ENCODE measurements at places on chromosomes 4 and X.

GRCh38 chr4:40379248-40379647 lies 44.1 kb downstream of the CHRNA9 start:
- DNase-seq = no peak

DNA sequence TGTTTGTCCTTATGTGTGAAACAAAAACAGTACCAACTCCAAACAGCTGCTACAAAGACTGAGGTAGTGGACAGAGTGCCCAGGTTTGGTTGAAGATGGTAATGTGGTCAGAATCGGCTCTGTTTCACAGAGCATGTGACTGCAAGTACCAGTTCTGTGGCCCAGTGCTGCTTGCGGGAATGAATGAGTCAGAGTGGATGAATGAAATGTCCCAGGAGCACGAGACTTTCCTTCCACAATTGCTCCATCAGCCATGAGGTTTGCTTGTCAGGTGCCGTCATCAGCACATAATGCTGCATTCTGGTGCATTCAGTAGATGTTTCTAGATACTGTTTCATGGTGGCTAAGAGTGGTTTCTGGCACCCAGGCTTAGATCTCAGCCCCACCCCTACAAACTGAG lies 84.2 kb downstream of the GPR143 start:
- no peak for DNase-seq

- no peak for DNase-seq
Observed at GRCh38 chr4:63580796-63581475, 828.3 kb downstream of the TECRL start.

DNA sequence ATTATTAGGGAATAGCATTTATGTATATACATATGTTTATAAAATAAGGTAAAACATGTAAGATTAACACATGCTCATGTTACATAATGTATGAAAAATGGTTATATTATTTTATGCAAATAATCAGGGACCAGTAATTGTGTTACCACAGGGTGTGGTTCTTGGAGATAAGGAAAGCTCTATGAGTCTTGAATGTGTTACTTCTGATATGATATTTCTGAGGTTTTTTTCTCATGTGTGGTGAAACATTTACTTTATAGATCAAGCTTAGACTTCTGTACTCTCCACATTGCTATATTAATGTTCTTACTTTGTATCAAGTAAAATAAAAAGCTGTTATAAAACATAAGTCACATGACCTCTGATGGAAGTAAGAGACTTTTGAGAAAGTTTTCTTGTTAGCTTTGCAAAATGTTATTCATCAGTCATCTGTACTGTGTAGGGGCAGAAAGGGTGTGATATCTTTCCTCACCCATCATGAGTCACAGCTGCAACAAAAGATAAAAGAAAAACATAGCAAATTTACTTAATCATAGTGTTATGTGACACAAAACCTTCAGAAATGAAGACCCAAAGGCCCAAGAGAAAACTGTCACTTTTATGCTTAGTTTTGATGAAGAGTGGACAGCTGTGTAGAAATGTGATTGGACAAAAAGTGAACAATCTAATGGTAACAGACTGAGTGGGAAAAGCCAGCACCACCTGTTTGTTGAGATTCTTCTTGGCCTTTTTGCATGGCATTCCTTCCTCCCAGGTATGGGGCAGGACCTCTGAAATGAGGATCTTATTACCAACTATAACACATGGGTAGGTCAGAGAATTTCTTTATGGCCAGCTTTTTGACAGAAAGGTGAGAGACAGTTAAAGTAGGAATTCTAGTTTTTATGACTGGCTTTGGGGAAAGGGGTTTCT lies 632.3 kb downstream of the PDHA2 start:
- no peak for DNase-seq

GRCh38 chr4:150411520-150411919 lies 170.4 kb upstream of the MAB21L2 start:
- no peak for DNase-seq

GRCh38 chrX:119009071-119009470 lies 34.7 kb downstream of the LONRF3 start:
- no peak for DNase-seq

DNA sequence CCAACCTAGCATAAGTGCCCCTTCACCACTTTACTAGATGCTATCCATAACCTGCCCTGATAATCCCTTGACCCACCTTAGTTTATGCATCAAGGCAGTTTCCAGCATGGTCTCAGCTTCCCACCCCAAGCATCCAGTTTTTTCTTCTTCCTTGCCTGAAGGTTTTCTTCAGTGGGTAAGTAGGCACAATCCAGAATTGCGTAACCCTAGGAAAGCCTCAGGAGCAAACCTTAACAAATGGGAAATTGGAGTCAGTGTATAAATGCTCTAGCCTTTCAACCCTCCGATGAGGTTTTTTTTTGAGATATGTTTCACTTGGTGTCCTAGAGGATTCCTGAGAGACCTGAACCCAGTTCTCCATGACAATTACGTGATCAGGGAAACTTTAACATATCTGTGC lies 614.0 kb upstream of the BOD1L1 start:
- no peak for DNase-seq

- no peak for DNase-seq
Observed at GRCh38 chr4:159220353-159220752, 117.5 kb downstream of the RAPGEF2 start.

DNA sequence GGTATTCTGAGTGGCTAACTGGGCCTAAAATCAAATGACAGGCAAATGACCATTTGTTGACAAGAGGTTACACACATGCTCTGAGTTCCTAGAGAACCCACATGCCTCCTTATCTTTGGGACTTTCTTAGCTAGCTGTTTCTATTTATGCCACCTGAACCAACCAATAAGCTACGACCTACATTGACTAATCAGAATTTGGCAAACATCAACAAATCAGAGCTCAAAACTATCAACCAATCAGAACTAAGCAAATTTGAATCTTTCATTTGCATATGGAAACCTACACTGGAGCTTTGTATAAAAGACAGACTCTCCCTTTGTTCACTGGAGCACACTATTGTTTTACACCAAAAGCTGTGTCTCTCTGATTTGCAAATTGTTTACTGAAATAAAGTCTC lies 192.0 kb downstream of the CXXC4 start:
- no peak for DNase-seq

GRCh38 chr4:20026456-20026855 lies 225.2 kb upstream of the SLIT2 start:
- no peak for DNase-seq

DNA sequence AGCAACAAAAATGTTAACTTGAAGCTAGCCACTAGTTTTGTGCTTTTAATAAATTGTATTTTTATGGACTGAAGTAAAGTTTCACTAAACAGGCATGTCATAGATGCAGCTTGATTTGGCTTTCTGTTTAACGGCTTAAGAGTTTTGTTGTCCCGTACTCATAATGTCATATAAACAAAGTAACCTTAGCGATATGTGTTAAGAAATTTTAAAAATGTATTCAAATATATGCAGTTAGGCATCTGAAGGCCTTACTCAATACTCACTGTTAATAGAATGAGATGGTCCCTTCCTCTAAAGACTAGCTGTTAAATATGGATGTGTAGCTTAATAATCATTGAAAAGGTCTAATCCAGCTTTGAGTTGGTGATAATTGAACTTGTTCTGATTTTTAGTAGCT lies 1.0 kb upstream of the SCLT1 start:
- DNase-seq = no peak

DNA sequence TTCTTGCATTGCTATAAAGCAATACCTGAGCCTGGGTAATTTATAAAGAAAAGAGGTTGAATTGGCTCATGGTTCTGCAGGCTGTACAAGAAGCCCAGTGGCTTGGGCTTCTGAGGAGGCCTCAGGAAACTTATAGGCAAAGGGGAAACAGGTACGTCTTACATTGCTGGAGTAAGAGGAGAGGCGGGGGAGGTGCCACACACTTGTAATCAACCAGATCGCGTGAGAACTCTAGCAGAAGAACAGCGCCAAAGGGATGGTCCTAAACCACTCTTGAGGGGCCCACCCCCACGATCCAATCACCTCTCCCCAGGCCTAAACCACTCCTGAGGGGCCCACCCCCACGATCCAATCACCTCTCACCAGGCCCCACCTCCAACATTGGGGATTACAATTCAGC lies 50.6 kb upstream of the SHOX start:
- no peak for DNase-seq

DNA sequence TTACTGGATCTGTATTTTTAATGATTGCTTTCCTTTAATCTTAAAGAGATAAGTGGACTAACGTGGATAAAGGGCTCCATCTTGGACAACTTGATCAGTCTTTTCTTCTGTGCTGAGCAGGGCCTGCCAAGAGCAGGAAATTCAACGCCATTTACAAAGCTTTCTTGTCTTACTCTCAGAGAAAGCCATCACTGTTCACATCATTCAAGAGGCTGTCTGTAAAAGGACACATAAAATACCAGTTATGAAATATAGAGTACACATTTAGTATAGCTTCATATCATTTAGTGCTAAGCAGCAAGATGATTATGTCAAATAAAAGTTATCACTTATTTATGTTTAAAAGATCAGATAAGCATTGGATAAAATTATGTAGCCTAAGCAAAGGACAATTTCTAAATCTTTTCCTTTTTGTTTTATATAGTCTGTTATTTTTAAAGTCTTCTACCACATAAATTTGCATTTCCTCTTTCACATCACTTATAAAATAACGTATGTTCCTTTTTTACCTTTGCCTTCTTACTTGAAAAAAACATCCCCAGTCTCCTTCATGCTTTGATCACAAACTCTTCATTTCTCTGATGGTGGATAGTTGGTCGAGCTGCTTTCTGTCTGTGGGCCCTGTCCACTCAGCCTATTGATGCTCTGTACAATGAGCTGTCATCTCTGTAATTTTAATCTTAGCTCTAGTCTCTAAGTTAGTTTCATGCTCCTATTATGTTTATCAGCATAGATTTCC lies 2.1 kb upstream of the CCNG2 start:
- no peak for DNase-seq

DNA sequence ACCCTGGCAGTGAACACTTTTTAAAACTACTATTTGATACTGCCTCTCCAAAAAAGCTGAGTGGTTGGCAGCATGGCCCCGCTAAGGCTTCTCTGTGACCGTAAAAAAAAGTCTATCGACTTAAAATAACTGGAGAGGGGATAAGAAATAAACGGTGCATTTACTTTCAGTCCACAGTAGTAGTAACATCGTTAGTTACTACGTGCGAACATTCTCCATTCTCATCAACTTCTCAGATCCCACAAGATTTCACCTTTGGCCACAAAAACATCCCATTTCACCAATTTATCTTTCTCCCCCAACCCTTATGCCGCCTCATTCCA lies 524 bp upstream of the EXOSC9 start:
- DNase-seq = no peak
